ENCODE measurements at places on chromosomes 4 and X.

- no peak for DNase-seq
These were observed 126.8 kb downstream of the NAA11 start for GRCh38 chr4:79198951-79199587.

GRCh38 chr4:154506253-154506652 is 14.7 kb upstream of the DCHS2 start:
- DNase-seq, result no peak

DNA sequence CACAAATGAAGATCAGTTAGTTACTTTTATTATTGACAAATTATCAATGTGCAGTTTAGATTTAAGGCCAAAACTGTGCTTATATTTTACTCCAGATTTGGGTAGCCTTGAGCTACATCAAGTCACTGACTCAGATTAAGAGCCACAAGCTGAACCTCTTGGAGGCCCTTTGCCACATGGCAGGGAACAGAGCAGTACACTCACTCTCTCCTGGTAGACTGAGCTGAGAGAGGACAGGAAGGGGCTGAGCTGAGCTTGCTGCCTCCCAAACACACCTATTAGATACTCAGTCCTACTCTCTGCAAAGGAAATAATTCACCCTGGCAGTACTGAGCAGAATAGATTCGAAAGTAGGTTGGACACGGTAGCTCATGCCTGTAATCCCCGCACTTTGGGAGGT is 7.8 kb downstream of the STAP1 start:
- DNase-seq, result no peak

GRCh38 chrX:46665232-46666152 is 91.9 kb downstream of the CHST7 start:
- no peak for DNase-seq

DNA sequence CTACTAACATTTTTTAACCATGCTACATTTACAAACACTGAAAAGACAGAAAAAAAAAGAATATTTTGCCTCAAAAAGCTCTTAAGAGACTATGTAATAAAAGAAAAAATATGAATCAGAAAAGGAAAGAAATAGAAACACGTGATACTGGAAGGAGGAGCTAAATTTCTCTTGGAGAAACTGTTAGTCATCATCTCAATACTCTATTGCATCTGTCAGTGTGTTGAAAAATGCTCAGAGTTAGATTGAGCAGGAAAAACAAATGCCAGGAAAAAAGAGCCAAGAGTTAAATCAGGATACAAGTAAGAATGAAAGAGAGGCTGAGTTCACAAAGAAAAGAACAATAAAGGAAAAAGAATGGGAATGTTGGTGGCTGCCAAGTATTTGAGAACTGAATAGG is 2.6 kb downstream of the RAB28 start:
- no peak for DNase-seq

- no peak for DNase-seq
These were observed at the start of gene LOC101059915 for GRCh38 chrX:71667328-71668247. Gene LOC101059915 (plus strand): TSS chrX:71667546.

DNA sequence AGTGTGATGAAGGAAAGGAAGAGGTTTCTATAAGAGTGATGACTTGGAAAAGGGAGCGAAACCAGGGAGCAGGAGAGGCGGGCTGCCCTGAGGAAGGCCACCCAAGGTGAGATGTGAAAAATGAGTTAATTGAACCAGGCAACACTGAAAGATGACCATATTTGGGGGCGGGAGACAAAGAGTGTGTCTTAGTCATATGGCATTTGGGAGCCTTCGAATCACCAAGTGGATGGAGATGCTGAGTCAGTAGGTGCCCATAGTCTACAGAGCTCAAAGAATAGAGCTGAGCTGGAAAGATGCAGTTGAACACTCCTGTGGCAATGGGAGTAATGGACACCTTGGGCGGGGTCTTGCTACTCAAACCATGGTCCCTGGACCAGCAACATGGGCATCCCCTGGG is 8.3 kb upstream of the TLR8 start:
- DNase-seq, result no peak

DNA sequence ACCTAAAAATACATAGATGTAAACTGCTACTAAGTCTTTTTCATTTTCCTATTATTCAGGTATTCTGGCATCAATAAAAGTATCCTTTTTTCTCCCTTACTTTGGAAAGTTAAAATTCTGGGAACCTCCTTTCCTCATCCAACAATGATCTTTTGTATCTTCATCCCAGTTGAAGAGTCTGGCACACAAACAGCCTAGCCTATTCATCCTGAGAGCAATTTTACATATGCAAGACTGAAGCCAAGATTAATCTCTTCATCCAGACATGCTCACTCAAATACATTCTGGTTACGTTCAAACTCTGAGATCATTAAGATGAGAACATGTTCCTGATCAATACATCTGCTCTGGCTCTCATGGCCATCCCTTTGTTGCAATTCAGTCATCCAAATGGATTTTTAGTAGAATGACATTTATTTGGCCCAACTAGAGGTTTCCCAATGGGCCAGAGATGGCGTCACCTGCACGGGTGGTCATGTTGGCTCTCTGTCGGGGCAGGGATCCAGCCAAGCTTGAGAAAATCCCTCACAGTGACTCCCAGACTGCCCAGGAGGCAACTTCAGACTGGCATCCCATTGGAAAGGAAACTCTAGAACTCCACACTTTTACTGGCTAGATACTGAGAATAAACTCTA is 135.3 kb upstream of the VCX2 start:
- no peak for DNase-seq

DNA sequence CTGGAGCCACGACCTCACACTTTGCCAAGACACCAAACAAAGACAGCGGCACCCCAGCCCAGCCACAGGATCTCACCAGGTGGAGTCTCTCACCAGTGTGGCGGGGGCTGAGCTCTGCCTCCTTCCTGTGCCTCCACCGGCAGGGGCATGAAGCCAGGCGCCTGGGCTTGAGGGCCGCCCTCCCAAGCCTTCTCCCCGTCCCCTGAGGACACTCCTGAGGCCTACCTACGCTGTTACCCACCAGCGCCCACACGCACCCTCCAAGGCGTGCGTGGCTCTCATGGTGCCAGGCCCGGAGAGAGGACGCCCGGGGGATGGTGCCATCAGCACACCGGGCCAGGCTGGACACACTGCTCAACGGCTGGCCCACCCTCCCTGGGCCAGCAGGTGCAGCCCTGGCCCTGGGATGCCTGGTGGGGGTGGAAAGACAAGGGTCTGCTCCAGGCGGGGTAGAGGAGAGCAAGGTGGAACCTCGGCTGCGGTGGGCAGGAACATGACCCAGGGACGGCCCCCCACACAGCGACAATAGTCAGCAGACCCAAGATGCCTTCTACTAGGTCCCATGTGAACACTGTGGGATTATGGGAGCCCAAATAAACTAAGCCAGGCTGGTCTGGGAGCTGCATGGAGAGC is 22.1 kb downstream of the NELFA start:
- no peak for DNase-seq

- DNase-seq, result no peak
These were observed 21.6 kb upstream of the CCNQ start for GRCh38 chrX:153620576-153620975.

GRCh38 chrX:30196322-30196721 is 19.0 kb upstream of the MAGEB2 start:
- DNase-seq, result no peak

- no peak for DNase-seq
These were observed 39.8 kb upstream of the TCEAL2 start for GRCh38 chrX:102085706-102086105.

DNA sequence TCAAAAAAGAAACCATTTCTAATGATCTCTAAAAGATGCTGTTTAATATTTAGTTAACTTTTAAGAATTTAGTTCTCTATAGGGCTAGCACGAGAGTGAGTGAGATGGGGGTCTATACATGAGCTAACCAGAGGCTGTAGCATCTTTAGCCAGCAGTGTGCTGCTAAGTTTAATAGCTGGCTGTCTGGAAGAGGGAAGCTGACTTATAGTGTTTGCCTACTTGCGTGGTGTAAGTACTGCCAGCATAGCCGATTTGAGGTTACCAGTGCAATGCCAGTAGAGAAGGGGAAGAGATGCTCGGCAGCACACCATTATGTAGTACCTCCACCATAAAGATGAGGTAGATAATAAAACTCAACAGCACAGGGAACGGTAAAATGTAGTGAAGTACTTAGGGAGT is 47.1 kb upstream of the TMEM131L start:
- no peak for DNase-seq

- DNase-seq, result no peak
These were observed 16.0 kb downstream of the TNMD start for GRCh38 chrX:100600758-100601157.

- no peak for DNase-seq
These were observed 1226.9 kb downstream of the PCDH7 start for GRCh38 chr4:31947101-31947500.

DNA sequence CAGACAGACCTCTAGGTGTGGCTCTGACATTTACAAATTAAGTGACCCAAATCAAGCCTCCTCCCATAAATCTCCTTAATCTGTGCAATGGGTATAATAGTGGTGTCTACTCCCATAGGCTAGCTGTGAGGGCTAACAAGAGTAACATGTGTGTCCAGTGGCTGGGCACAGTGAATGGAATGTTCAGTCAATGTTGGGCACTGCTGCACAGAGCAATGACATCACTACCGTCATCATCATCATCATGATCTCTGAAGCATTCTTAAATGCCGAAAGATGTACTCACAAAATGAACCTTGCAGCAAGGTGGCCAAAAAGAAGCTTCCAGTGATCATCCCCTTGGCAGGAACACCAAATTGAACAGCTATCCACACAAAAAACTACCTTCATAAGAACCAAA is 43.5 kb downstream of the CHRNA9 start:
- no peak for DNase-seq

- DNase-seq, result no peak
These were observed 2341.6 kb downstream of the PCDH7 start for GRCh38 chr4:33061727-33062126.

GRCh38 chr4:145485120-145485519 is 3.5 kb downstream of the SMAD1 start:
- DNase-seq, result no peak

- no peak for DNase-seq
These were observed 59.0 kb upstream of the WDR1 start for GRCh38 chr4:10175626-10176025.

DNA sequence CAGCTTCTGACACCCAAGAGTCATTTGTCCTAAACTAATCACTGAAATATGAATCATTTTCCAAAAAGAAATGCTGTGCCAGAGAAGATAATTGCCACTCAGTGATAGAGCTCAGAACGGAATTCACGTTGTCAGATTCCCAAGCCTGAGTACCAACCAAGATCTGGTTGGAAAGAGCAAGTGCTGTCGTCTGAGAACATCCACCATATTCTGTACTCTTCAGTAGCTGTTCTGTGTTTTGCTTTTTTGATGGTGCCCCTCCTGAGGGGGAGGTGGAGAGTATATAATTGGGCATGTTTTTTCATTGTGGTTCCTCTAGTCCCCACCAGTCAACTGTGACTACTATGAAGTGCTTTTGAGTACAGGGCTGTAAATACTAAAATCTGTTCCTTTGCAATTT is 13.2 kb downstream of the RUFY3 start:
- no peak for DNase-seq

GRCh38 chr4:87517621-87518020 is 11.6 kb downstream of the SPARCL1 start:
- DNase-seq, result no peak

GRCh38 chrX:102930990-102931756 is 5.9 kb upstream of the RAB40AL start:
- DNase-seq, result no peak

- no peak for DNase-seq
These were observed 94.5 kb downstream of the SORCS2 start for GRCh38 chr4:7286798-7287197.

DNA sequence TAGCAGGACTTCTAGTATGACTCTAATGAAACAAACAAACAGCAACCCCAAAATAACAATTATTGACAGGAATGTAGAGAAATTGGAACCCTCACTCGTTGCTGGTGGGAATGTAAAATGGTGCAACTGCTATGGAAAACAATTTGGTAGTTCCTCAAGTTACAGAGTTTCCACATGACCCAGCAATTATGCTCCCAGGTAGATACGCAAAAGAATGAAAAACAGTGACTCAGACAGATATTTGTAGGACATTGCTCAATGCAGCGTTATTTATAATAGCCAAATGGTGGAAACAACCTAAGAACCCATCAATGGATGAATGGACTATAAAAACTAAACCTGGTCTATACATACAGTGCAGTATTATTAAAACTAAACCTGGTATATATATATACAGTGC is 646.1 kb upstream of the FRG1 start:
- DNase-seq, result no peak

DNA sequence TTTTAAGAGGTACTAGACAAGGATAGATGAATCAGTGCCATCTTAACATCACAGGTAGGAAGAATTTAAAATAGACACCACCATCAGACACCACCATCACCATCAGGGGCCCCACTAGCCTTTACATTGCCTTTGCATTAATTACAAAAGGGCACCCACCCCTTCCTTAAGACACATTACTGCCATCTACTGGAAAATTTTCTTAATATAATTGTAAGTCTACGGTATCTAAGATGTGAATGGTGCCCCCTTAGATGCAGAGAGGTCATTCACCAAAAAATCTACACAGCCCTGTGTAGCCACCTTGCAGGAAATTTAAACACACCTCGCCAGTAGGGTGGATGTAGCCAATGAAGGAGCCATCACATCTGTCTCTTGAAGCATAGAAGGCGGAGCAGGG is 184.1 kb downstream of the MID1IP1 start:
- DNase-seq, result no peak

- DNase-seq, result no peak
These were observed 18.7 kb upstream of the CCNI start for GRCh38 chr4:77094496-77094895.

GRCh38 chr4:152000518-152000917 is 239.7 kb upstream of the GATB start:
- DNase-seq, result no peak

GRCh38 chr4:41070516-41071281 is 143.6 kb downstream of the APBB2 start:
- no peak for DNase-seq

GRCh38 chrX:36501169-36501702 is 506.9 kb upstream of the FAM47C start:
- no peak for DNase-seq

- no peak for DNase-seq
These were observed 260.7 kb downstream of the INPP4B start for GRCh38 chr4:142585411-142585810.

DNA sequence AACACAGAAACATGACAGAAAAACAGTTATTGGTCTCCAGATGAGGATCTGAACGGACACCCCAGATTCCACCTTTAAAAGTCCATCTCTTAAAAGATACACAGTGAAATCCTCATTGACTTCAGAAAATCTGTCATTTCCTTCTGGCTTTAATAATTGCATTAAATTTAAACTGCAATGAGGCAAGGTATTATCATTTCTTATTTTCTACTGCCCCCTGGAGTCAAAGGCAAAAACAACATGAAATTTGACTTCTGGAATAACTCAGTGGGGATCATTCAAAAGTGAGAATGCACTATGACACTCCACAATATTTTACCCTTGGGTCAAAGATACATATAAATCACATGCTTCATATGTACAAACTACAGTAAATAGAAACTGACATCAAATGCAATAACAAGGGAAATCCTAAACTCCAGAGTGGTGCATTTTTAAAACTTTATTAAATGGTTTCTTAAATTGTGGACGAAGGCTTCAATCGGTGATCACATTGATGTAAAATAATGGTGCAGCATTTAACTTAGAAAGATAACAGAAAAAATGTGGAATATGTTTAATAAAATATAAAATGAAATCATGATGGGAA is 56.4 kb upstream of the SPANXN1 start:
- DNase-seq, result no peak

Data from activated CD4-positive, CD25-positive, alpha-beta regulatory T cell treated with anti-CD3 and anti-CD28 coated beads, Interleukin-2, amount 50 U/mL, for 72 hours (primary cell).